ENCODE measurements at places on chromosomes 5 and 9. TPM values are rescaled to one million over a fixed set of nuclear protein-coding genes. Genes with fewer than 3 reads are reported as not detected.
A peak's percentile ranks its signal among the peaks of the same experiment; 100 is the strongest.

The KCNN2 gene
- total RNA-seq: 0.09 TPM

The SH3GL2 gene
- 0.08 TPM for total RNA-seq

- no peaks in the 10 kb centered on the region for H3K36me3 ChIP-seq
- H3K27me3 ChIP-seq: no peaks in the 10 kb centered on the region
- no peak overlapping the region for H3K4me3 ChIP-seq
- no peak for DNase-seq
- no peak overlapping the region for H3K27ac ChIP-seq
Measured at GRCh38 chr9:134709512-134710270, 68.1 kb downstream of the COL5A1 start.

GRCh38 chr9:76962732-76963131 is 56.7 kb upstream of the FOXB2 start:
- no peaks in the 10 kb centered on the region for H3K27me3 ChIP-seq
- H3K27ac ChIP-seq: no peak overlapping the region
- no peak overlapping the region for H3K4me3 ChIP-seq
- no peaks in the 10 kb centered on the region for H3K36me3 ChIP-seq
- H3K4me1 ChIP-seq: no peaks in the 10 kb centered on the region
- no peak for DNase-seq

DNA sequence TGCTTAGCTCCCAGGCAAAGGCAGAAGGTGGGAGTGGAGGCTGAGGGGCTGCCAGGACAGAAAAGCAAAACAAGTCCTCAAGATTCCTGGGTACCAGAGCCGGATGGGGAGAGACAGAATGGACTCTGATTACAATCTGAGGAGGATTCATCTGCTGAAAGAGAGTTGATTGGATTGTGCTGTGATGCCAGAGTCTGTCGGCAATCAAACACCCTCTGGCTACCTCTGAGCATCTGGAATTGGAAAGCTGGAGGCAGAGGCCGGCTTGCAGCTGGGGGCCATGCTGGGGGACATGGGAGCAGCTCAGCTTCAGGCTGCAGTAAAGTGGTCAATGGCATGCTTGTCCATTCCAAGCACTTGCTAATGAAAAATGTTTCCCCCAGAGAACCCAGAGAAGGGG is 59.3 kb downstream of the ASTN2 start:
- H3K4me3 ChIP-seq: no peak overlapping the region
- H3K4me1 ChIP-seq: no peaks in the 10 kb centered on the region
- no peak for DNase-seq
- H3K27ac ChIP-seq: no peak overlapping the region

DNA sequence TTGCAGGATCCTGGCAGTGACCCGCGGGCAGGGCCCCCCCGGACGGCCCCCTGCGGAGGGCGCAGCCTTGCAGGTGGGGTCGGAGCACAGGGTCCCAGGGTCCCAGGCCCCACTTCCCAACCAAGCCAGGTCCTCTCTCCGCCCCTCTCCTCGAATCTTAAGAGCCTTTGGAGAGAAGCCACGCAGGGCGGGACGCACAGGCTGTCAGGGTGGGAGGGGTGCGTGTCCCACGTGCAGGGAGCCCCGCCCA is 18.4 kb upstream of the EGFL7 start:
- DNase-seq: no peak
- no peak overlapping the region for H3K4me3 ChIP-seq
- H3K36me3 ChIP-seq: no peaks in the 10 kb centered on the region
- peak overlapping the region; percentile 65 for H3K27ac ChIP-seq

The TNFSF15 gene
- total RNA-seq: 0.42 TPM

GRCh38 chr5:149782895-149783586 is 52.9 kb downstream of the PPARGC1B start:
- no peaks in the 10 kb centered on the region for H3K27me3 ChIP-seq
- no peaks in the 10 kb centered on the region for H3K4me1 ChIP-seq
- H3K27ac ChIP-seq: no peak overlapping the region
- H3K36me3 ChIP-seq: no peaks in the 10 kb centered on the region
- no peak overlapping the region for H3K4me3 ChIP-seq
- DNase-seq: no peak

- no peak overlapping the region for H3K4me3 ChIP-seq
- H3K27ac ChIP-seq: no peak overlapping the region
- peaks cover 4% of the 10 kb centered on the region for H3K36me3 ChIP-seq
- H3K27me3 ChIP-seq: no peaks in the 10 kb centered on the region
- H3K4me1 ChIP-seq: peaks cover 3% of the 10 kb centered on the region
Measured at GRCh38 chr9:127336086-127336485, 60.9 kb upstream of the SLC2A8 start.

- H3K4me1 ChIP-seq: no peaks in the 10 kb centered on the region
- H3K27ac ChIP-seq: no peak overlapping the region
- no peak for DNase-seq
- no peaks in the 10 kb centered on the region for H3K36me3 ChIP-seq
- no peak overlapping the region for H3K4me3 ChIP-seq
Measured at GRCh38 chr5:5781335-5781734, 358.9 kb downstream of the ICE1 start.

DNA sequence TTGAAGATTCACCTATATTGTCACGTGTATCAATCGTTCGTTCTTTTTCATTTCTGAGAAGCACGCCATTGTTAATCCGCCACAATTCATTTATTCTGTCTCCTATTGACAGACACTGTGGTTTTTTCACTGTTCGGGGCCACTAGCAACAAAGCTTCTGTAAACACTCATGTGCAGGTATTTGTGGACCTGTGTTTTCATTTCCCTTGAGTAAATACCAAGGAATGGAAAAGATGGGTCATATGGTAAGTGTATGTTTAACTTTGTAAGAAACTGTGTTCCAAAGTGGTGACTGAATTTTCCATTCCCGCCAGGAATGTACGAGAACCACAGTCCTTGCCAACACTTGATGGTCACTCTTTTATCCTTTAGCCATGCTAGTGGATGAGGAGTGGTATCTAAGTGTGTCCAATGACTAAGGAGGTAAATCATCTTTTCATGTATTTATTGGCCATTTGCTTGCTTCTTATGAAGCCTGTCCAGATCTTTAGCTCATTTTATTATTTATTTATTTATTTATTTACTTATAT is 10.7 kb downstream of the ABO start:
- no peak overlapping the region for H3K4me3 ChIP-seq
- no peak for DNase-seq
- no peaks in the 10 kb centered on the region for H3K4me1 ChIP-seq
- H3K36me3 ChIP-seq: no peaks in the 10 kb centered on the region

The CNTNAP3 gene
- 4.4 TPM for total RNA-seq

GRCh38 chr5:15993334-15993733 is 186.3 kb downstream of the MARCHF11 start:
- no peak overlapping the region for H3K4me3 ChIP-seq
- peaks cover 3% of the 10 kb centered on the region for H3K4me1 ChIP-seq
- no peak overlapping the region for H3K27ac ChIP-seq
- no peak for DNase-seq
- H3K36me3 ChIP-seq: no peaks in the 10 kb centered on the region

GRCh38 chr9:70747261-70747718 is 332.8 kb upstream of the KLF9 start:
- no peaks in the 10 kb centered on the region for H3K27me3 ChIP-seq
- H3K36me3 ChIP-seq: no peaks in the 10 kb centered on the region
- no peaks in the 10 kb centered on the region for H3K4me1 ChIP-seq
- H3K4me3 ChIP-seq: no peak overlapping the region
- DNase-seq: no peak

The ZFP37 gene
- 0.50 TPM for total RNA-seq

DNA sequence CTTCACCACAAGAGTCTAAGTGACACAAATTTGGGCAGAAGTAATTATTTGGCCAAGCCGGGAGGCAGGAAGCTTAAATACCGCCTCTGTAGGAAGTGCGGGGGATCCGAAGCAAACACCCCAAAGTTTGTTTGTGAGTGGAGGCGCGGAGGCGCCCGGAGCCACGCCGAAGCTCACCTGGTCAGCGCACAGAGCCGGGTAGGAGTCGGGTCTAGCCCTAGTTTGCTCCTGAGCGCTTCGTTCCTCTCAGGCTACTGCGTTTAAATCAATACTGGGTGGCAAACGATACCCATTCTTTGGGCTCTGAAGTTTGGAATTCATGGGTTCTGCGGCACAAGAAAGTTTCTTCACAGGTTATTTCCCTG is 855 bp downstream of the MCC start:
- peaks cover 9% of the 10 kb centered on the region for H3K4me1 ChIP-seq
- no peaks in the 10 kb centered on the region for H3K36me3 ChIP-seq
- H3K4me3 ChIP-seq: peak overlapping the region; percentile 71
- peaks cover 6% of the 10 kb centered on the region for H3K27me3 ChIP-seq

The SLC25A51 gene
- 24.4 TPM for total RNA-seq

DNA sequence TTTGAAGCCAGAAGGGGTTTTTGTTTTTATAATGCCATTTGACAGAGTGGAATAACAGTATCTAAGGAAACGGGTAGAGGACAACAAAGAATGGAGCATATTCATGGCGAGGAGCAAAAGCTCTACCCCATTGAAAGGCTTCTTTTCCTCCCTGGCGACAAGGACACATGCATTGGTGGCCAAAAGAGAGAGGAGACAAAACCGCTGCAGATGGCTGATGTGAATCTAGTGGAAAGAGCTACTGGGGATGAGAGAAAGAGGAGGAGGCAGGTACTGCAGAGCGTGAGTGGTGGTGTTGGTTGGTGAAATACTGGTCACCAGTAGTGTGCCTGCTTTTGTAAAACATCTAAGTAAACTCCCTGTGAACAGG is 491 bp downstream of the APC start:
- H3K4me1 ChIP-seq: no peaks in the 10 kb centered on the region
- no peaks in the 10 kb centered on the region for H3K27me3 ChIP-seq
- H3K36me3 ChIP-seq: no peaks in the 10 kb centered on the region
- H3K4me3 ChIP-seq: peak overlapping the region; percentile 48
- peak; percentile 39 for DNase-seq

- H3K4me1 ChIP-seq: peaks cover 15% of the 10 kb centered on the region
- peak overlapping the region; percentile 91 for H3K4me3 ChIP-seq
- DNase-seq: no peak
- peak overlapping the region; percentile 95 for H3K27ac ChIP-seq
Measured at GRCh38 chr9:5630081-5630507, 1.2 kb downstream of the RIC1 start.

DNA sequence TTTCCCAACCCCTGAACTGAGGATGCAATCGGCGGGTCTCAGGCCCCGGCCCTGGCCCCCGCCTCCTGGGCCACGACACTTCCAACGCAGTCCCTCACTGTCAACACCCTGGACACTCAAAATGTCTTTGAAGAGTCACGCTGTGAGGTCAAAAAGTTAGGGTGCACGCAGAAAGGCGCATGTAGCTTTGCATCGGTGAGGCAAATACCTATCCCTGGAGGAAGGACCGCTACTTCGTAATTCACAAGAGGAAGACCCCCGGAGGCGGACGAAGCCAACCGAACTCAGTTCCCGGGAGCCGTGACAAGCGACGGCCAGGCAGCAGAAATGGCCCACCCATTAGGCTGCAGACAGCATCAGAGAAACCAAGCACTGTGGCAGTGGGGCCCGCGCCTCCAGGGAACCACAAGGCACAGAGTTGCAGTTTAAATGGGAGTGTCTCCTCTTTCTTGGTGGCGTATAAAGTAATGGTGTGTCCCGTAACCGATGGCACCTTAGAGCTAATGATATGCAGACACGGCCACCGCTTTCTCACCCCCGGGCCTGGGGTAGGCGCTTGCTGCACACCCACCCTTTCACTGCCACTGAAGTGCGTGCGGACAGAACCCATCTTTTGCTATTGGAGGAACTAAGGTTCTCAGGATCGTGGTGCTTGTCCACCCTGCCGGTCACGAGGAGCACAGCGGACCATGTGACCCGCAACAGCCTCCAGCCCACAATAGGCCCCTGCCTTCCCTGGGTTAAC is 9.0 kb downstream of the ADAMTS2 start:
- DNase-seq: no peak
- no peak overlapping the region for H3K4me3 ChIP-seq
- peaks cover 11% of the 10 kb centered on the region for H3K4me1 ChIP-seq
- no peaks in the 10 kb centered on the region for H3K36me3 ChIP-seq

The BRINP1 gene
- total RNA-seq: under 0.01 TPM

GRCh38 chr5:99179206-99179605 is 250.4 kb upstream of the CHD1 start:
- H3K4me3 ChIP-seq: no peak overlapping the region
- DNase-seq: no peak
- no peaks in the 10 kb centered on the region for H3K36me3 ChIP-seq
- H3K4me1 ChIP-seq: no peaks in the 10 kb centered on the region
- H3K27me3 ChIP-seq: peaks cover 3% of the 10 kb centered on the region

DNA sequence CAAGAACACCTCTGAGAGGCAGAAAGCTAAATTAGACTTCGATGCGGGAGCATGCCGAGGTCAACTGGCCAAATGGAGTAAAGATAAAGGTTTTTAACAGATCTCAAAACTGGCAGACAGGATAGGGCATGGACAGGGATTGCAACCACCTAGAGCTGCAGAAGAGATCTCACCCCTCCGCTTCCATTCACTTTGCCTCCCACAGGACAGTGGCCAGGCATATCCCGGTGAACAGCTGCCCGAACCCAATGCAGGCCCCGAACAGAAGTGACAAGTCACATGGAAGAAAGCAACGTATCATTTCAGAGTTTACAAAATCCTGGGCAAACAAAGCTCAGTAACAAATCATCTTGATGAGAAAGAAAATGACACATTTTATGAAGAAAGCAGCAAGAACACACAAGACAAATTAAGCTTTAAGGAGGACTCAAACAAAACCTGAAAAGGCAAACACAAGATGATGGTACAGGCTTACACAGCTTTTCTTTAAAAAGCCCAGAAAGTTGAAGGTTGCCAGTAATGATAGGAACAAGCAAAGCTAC is 18.4 kb downstream of the RNF130 start:
- DNase-seq: no peak
- H3K36me3 ChIP-seq: no peaks in the 10 kb centered on the region
- no peaks in the 10 kb centered on the region for H3K27me3 ChIP-seq
- no peak overlapping the region for H3K27ac ChIP-seq
- H3K4me3 ChIP-seq: no peak overlapping the region

- no peak for DNase-seq
- no peak overlapping the region for H3K4me3 ChIP-seq
- no peaks in the 10 kb centered on the region for H3K27me3 ChIP-seq
- H3K27ac ChIP-seq: no peak overlapping the region
- H3K36me3 ChIP-seq: peaks cover 5% of the 10 kb centered on the region
Measured at GRCh38 chr5:143133721-143134120, 269.8 kb downstream of the NR3C1 start.

DNA sequence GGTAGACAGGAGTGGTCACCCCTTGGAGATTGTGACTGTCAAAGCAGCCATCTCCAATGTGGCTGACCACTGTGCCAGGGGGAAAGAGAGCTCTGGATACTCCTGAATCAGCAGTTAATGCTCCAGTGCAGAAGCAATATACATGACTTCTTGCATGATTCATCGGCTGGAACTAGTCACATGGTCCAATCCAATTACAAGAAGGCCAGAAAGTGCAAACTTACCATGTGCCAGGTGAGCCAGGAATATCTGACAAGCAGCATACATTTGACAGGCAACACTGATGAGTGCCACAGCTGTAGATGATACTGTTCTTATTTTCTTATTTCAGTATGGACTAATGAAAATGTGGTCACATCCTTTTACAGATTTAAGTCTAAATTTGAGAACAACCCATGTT is 440.0 kb upstream of the MPDZ start:
- H3K27me3 ChIP-seq: no peaks in the 10 kb centered on the region
- no peaks in the 10 kb centered on the region for H3K36me3 ChIP-seq
- DNase-seq: no peak
- H3K27ac ChIP-seq: peak overlapping the region; percentile 20
- H3K4me1 ChIP-seq: no peaks in the 10 kb centered on the region

The TGFBR1 gene
- total RNA-seq: 17.6 TPM

The NR6A1 gene
- total RNA-seq: 6.1 TPM
